PC-9 (cell line): ENCODE measurements at places on chromosomes 13 and 19.

GRCh38 chr19:14375582-14376291 is 5.5 kb upstream of the ADGRE5 start:
- no peak for DNase-seq

DNA sequence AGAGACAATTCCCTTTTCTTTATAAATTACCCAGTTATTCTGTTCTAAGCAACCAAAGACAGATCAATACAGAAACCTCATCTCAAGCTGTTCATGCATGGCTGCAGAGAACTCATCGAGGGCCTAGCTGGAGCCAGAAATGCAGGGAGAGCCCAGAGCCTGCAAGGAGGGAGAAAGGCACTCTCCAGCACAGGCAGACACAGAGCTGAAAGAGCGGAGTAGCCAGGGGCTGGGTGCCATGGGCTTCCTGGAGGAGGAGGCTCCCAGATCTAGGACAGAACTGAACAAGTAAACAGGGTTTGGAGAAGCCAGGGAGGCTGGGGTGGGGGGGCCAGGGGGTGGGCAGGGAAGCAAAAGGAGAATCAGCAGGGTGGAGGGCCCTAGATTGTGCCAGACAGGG is 144.2 kb upstream of the ZNF507 start:
- no peak for DNase-seq

- no peak for DNase-seq
Observed at GRCh38 chr13:93872376-93872775, 607.1 kb downstream of the DCT start.

DNA sequence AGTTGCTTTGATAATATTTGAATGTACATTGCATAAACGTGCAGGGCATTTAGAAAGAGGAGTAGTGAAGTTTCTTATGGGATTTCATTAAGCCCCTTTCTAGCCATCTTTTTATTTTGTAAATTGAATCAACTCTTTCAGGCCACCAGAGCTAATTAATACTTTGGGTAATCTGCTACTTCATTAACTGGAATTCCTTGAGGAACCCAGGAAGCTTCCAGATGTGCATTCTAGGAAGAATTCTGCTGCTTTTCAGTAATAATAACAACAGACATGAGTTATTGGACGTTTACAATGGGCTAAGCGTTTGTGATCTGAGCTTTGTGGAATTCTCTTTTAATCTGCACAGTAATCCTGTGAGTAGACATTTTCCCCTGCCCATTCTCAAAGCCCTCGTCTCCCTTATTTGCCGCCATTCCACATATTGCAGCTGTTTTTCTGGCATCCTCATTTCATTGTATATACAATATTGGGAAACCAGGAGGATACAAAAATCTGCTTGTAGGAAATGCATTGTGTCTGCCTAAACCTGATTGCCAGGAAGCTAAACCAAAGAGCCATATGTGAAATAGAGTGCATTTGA is 103.9 kb downstream of the HS6ST3 start:
- DNase-seq: no peak

- peak; percentile 86 for DNase-seq
Observed at GRCh38 chr19:872266-872951, 12.9 kb downstream of the CFD start.

DNA sequence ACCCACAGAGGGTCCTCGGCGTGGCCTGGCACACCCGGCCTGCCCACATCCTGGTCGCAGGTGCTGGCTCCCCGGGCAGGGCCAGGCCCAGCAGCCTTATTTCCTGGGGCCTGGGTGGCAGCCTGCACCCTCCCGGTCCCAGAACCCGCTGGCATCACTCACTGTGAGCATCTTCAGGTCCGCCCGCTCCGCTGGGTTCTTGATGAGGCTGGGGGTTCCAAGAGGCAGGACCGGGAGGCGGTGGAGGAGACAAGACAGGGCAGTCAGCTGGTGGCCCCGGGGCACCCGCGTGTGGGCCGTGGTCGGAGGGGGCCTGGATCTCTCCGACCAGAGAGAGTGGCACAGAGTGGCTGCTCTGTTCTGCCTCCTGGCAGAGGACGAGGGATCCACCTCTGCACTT is 27.6 kb upstream of the ZBTB7A start:
- DNase-seq: no peak

- no peak for DNase-seq
Observed at GRCh38 chr19:2720777-2721569, at the start of gene DIRAS1. Gene DIRAS1, minus strand, starts transcription at chr19:2721372. Its CDS starts 3,566 bp downstream, at chr19:2717806.

- no peak for DNase-seq
Observed at GRCh38 chr13:36531746-36532486, 99.6 kb downstream of the CCNA1 start.

DNA sequence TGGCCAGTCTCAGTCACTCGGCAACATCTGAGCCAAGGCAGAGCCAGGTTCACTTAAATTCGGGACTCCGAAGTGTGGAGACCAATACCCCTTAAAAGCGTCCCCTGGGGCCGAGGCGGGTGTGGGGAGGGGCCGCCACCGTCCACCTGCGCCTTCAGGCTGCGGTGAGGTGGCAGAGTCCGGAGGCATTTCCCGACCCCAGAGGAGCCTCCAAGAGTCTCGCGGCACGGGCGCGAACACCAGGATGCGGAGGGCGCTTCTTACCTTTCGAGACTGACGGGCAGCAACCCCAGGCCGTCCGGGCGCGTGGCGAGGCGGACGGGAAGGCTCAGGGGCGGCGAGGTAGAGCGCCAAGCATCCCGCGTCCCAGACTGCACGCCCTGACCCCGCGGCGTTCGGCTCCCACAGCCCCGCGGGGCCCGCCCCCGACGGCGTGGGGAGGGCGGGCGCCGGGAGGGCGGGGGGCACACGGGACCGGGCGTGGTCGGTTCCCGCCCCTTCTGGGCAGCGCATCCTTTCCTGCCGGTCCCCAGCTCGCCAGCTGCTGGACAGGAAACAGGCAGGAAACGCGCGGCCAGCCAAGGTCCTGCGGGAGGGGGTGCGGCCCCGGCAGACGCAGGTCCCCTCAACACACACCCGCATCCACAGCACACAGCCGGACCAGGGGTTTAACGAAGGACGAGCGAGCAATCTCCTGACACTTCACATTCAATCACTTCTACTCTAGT is at the start of gene THSD1:
THSD1 (minus strand) TSS at position 406 of the 728 bp plus-strand sequence. CDS start 3,572 bp downstream, outside the sequence.
- DNase-seq: no peak

DNA sequence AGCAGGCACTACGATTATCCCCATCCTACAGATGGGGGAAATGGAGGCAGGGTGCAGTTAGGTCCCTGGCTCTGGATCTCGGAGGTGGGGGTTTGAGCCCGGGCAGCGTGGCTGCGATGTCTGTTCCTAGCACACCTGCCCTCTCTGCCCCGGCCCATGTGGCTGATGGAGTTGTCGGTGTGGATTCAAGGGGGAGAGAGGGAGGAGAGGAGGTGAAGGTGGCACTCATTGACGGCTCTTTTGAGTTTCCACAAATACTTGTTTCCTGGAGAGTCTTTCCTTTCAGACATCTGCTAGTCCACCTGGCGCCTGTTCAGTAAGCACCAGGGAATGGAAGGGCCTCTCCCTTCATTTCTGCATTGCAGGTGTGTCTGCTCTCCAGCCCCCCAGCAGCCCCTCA is 69.9 kb downstream of the ARHGEF18 start:
- no peak for DNase-seq

- no peak for DNase-seq
Observed at GRCh38 chr13:44396701-44397580, 23.3 kb downstream of the SERP2 start.

DNA sequence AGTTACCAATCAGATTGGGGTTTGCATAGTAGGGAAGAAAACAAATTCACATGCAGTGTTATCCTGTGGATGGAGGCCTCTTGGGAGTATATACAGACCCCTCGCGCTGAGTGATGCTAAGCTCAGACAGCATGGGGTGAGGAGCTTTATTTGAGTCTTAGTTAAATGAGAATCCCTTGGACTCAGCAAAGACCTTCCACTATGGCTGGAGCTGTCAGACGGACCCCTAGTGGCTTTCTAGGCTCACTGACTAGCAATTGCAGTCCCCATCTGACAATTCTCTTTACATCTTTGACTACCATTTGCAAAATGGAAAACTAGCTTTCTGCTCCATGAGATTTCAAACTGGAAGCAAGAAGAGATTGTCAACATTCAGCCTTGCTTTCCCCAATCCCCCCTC is 90.4 kb downstream of the STOML3 start:
- no peak for DNase-seq

DNA sequence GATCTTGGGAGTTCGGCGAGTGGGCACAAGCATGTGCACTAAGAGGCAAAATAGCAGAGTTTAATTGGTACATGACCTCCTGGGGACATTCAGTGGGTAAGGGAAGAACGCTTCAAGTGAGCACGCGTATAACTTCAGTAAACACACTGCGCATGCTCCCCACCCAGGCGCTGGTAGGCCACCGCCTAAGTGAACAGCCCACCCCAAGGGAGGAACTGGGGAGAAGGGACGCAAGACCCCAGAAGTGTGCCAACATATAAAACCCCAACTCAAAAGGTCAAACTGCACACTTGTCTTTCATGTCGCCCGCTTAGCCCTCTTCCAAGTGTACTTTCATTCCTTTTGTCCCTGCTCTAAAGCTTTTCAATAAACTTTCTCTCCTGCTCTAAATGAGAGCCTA is 10.5 kb upstream of the NTN5 start:
- no peak for DNase-seq

DNA sequence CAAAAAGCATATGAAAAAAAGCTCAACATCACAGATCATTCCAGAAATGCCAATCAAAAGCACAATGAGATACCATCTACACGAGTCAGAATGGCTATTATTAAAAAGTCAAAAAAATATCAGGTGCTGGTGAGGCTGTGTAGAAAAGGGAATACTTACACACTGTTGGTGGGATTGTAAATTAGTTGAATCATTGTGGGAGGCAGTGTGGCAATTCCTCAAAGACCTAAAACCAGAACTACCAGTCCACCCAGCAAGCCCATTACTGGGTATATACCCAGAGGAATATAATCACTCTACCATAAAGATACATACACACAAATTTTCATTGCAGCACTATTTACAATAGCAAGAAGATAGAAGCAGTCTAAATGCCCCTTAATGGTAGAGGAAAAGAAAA is 529.9 kb downstream of the SLITRK1 start:
- DNase-seq: no peak

DNA sequence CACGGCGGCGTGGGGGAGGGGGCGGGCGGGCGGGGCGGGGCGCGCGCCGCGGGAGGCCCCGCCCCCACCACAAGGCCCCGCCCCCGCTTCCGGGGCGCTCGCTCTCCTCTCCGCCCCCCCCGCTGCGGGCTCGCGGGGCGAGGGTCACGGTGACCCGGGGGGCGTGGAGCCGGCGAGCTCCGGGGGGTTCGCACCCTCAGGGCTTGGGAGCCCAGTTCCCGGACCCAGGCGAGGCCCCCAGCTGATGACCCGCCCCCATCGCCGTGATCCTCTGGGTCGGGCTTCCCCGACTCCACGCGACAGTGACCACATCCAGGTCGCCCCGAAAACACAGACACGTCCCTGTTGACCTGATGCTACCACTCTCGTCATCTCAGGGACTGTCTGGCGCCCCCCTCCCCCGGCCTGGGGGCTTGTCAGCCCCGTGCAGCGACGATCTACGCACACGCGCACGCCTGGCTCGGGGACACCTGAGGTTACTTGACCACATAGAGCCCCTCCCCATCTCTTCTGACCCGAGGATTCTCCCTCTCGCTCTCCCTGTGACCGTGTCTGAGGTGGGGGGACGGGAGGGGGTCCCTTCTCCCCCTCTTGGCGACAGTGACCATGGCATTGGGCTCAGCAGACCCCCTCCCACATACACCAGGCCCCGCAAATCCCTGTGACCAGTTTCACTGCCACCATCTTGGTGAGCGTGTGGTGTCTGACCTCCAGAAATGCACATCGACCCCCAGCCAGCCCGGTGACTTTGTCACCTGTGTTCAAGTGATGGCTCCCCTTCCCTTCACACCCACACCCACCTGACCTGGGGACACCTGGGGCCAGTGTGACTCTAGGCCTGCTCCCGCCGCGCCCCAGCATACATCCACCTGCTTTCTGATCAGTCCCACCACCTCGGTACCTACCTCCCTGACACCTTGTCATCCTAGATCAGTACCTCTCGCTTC is 670 bp downstream of the MAP2K7 start:
- DNase-seq: no peak

GRCh38 chr13:21117104-21117809 is 55.9 kb upstream of the LATS2 start:
- no peak for DNase-seq

DNA sequence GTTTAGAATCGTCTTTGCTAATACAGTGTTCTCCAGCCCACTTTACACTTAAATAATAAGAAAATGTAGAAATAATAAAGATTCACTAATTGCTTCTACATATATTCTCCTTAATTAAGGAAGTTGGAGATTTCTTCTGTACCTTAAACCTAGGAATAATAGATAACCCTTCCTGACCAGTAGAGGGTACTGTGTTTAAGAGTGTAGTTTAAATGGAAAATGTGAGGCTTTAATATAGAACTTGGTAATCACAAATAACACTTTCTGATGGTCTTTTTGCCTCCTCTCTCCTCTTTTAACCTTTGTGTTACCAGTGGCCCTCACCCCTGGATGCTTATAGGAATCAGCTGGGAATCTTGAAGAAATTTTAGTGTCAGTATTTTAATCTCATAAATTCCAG is 20.7 kb downstream of the POMP start:
- DNase-seq: no peak

- no peak for DNase-seq
Observed at GRCh38 chr19:610801-611480, 21.3 kb downstream of the HCN2 start.

- DNase-seq: no peak
Observed at GRCh38 chr13:67943116-67943515, 713.0 kb upstream of the PCDH9 start.

DNA sequence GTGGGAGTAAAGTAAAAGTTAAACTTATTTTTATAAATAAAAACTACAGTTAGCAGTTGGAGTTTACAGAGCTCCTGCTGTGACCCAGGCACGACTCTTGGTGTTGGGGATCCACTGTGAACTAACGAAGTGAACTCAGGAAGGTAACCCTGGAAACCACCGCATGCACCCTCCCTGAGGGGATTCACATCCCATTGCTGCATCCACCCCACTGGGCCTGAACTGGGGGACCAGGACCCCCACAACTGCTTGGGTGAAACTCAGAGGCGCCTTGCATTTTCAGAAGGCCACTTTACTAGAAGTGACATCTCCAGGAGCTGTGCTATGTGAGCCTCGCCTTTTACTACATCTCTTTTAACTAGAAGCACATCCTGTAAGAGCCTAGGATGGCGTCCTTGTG is 166.4 kb downstream of the TEX29 start:
- no peak for DNase-seq

DNA sequence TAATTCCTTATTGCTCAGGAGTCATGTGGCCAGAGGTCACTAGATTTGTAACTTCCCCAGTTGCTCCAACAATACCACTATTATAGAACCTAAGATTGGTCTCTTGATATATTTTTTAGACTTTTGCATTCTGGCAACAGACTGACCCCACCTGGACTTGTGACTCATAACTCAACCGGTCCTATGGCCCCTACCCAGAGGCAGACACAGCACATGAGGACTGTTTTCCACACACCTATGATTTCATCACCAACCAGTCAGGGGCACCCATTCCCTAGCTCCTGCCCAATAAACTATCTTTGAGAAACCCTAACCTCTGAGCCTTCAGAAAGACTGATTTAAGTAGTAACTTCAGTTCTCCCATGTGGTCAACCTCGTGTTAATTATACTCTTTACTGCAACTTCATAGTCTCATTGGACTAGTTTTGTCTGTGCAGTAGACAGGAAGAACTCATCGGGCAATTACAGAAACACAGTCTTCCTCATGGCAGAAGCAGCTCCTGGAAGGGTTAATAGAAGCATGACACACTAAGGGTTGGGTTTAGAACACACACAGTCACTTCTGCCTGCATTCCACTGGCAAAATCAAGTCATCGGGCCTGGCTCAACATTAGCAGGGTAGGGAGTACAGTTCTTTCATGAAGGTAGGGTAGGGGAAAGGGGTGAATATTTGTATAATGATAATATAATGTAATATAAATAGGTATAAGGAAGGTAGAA is 251.8 kb downstream of the UQCRFS1 start:
- DNase-seq: no peak
